GM06990 (cell line): ENCODE measurements at places on chromosomes 1 and 21.

GRCh38 chr1:215544566-215544965 is 22.5 kb upstream of the KCTD3 start:
- DNase-seq: no peak

GRCh38 chr1:113515498-113515897 is 125.2 kb downstream of the MAGI3 start:
- DNase-seq: no peak

- DNase-seq: no peak
Observed at GRCh38 chr1:209787551-209787950, 3.2 kb upstream of the C1orf74 start.

- peak; percentile 2 for DNase-seq
Observed at GRCh38 chr21:45539046-45539795, 3.0 kb downstream of the SLC19A1 start.

DNA sequence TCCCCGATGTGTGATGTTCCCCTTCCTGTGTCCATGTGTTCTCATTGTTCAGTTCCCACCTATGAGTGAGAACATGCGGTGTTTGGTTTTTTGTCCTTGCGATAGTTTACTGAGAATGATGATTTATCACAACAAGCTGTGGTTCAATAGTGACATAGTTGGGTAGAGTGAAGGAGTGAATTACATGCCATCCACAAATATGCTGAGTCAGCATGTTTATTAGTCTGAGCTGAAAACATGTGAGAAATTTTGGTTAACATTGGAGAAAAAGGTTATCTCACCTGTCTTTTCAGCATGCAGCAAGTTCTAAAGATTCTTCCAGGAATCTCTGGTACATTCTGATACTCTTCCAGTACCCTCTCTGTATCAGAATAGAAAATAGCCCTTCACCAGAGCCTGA is 19.0 kb downstream of the OR2L3 start:
- DNase-seq: no peak

GRCh38 chr1:244881552-244882280 is 17.4 kb upstream of the HNRNPU start:
- no peak for DNase-seq

DNA sequence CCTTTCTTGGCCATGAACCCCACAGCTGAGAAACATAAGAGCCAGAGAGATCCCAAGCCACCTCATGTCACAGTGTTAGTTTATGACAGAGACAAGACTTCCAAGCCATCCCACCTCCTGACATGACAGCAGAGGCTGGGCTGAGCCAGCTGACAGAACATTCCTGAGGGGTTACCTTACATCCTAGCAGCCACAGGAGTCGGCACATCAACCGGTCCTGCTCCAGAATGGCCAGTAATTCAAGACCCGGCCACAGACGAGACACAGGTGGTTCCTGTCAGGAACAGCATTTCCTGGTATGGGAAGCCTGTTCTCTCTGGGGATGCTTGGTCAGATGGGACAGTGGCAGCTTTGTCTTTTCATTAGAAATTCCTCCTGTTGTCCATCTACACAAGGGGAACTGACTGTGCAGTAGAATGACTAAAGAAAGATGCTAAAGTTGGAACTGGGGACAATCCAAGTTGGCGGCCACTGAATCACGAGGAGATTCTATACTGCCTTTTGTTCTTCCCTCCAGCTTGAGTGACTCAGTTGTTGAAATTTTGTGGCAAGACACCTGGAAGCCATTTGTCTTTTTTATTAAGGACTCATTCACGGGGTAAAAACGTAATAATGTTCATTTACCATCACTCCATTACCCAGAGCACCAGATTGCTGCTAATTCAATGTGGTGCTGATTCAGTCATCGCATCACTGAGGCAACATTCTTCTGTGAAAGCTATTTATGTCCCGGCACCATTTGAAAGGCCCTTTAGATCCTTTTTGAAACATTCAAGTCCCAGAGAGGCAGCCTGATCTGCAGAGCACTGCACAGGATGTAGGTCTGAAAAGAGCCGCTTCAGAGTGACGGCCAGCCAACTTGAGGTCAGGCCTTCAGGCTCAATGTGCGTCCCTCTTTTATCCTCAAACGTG is 37.2 kb upstream of the NPL start:
- DNase-seq: no peak

DNA sequence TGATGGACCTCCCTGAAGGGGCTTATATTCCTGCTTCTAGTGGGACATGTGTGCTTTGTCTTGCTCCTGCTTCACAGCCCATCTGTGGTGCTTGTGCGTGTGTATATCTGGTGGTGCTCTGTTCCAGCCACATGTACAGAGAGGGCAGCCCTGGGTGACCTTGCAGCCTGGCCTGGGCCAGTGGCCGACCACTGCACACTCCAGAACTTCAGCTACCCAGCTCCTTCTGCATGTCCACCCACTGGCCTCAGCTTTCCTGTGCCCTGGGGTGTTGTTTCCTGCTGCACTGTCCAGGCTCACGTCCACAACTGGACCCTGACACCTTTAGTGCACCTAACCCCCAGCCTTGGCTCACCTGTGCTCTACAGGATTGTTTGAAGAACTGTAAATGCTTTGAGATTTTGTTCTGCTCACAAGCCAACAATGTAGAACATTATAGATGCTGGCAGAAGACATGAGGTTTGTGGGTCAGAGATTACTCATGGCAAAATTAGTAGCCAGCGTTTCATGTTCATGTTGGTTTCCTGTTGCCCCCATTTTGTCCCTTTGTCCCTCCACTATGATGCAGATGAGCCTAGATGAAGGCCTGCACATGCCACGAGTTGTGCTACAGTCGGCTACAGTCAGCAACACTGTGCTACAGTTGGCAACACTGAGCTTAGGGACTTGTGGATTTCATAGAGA is 5.3 kb upstream of the S100B start:
- DNase-seq: no peak

GRCh38 chr21:36156815-36157670 is at the start of gene DOP1B:
DOP1B (plus strand) TSS chr21:36156824; CDS start chr21:36164734, 7,910 bp downstream.
- DNase-seq: no peak

- no peak for DNase-seq
Observed at GRCh38 chr1:26275580-26276431, 4.1 kb upstream of the SH3BGRL3 start.

- no peak for DNase-seq
Observed at GRCh38 chr1:84480650-84481049, 1.6 kb downstream of the RPF1 start.

- no peak for DNase-seq
Observed at GRCh38 chr21:38824124-38824822, 18.5 kb downstream of the ETS2 start.

DNA sequence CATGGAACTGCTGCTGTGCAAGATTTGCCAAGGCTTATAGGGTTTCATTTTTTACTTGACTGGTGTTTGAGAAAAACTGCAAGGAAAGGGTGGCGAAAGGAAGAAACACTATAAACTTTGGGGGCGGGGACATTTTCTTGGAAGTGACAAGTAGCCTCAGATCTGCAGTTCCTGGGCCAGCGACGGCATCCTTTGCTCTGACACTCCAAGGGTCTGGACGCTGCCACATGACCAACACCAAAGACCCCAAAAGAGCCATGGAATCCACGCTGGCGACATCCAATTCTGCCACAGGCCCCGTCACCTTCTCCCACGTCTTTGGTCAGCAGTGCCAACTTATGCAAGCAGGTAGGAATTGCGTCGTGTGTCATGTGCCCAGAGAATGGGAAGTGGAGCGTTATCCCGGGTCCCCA is 193.4 kb downstream of the PRDM2 start:
- DNase-seq: no peak

DNA sequence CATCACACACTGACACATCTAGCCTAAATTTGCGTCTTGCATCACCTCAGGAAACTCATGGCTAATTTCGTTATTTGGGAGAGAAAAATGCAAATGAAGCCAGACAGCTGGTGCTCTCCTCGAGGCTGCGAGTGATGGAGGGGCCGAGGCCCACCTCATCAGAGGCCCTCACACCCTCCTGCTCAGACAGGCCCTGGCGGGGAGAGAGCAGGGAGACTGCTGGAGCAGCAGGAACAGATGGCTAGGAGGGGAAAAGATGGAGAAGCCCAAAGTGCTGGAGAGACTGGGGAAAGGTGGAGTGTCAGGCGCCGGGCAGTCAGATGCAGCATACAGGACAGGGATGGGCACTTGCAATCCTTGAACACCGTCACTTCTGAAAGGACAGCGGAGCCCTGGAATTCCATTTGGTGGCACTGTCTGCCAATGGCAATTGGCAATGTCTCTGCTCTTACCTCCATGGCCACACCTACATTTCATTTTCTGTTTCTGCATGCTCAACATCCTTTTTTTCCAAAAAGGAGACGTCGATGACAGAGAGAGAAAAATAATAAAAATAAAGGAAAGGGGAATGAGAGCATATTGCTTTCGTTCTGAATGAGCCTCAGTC is 286.2 kb downstream of the SPATA17 start:
- no peak for DNase-seq

GRCh38 chr1:223455470-223455869 is 62.3 kb downstream of the CCDC185 start:
- no peak for DNase-seq

DNA sequence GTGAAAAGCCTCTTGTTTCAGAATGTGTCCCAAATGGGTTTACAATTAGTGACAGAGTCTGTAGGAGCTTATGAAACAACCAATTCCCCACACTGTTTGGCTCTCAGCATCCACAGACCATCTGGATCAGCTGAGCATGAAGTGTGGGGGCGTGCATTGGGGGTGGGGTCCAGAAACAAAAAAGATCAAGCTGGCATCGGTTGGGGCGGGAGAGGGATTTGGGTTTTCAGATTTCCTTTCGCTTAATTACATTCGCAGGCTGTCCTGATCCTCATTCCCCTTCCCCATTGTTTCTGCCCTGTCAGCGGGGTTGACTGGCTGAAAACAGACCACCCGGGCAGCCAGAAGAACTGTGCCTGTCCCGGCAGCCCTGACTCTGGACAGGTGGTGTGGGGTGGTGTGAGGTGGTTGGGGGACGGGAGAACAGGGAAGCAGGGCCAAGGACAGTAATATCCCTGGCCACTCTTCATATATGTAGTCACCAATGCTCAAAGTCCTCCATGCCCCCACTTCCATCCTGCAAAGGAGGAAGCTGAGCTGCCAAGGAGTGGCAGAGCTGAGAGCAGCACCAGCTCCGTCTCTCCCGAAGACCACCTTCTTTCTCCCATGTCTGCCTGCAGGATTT is 92.0 kb downstream of the IER5 start:
- DNase-seq: no peak

DNA sequence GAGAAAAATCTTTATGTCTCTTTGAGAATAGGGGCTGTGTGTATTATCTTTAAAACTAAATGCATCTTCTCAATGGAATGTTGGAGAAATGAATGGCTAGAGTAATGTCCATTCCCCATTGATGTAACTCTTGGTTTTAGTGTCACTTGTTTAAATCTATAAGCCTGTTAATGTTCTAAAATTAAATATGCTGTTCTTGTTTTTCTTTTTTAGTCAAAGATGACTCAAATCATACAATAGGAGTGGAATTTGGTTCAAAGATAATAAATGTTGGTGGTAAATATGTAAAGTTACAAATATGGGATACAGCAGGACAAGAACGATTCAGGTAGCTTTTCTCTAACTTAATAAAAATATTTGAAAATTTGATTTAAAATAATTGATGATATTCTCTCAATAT is 17.6 kb downstream of the RAB4A start:
- DNase-seq: no peak

- DNase-seq: no peak
Observed at GRCh38 chr1:47840393-47841190, 156.6 kb downstream of the TRABD2B start.

- no peak for DNase-seq
Observed at GRCh38 chr1:213381572-213382084, 330.6 kb downstream of the RPS6KC1 start.

DNA sequence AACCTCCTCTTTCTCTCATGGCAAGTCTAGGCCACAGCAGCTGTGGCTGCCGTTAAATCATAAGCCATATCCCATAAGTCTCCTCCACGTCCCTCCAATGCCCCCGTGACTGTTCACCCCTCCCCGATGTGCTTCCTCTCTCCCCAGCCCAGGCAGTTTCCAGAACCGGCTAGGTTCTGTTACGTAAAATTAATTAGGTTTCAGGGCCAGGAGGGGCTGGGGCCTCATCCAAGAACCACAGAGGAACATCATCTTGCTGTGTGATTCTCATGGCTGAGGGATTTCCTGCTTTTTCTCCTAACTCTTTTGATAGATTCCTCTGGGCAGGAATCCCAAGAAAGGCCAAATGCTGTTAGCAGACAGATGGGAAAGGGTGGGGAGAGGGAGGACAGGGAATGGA is 141.8 kb upstream of the AJAP1 start:
- DNase-seq: no peak

DNA sequence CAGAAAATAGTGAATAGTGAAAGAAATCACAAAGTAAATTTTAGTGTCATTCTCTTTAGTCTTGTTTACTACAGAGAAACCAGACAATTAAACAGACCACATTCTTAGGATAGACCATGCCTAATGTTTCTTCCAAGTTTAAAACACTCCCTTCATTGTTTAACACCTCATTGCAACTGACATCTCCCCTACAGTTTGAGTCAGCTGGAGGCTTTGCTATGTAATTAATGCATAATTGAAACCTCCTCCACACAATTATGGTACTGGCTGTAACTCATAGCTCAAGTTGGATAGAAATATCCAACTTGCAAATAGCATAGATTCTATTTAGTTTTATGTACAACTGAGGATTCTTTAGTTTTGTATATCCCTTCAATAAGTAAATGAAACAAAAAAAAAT is 35.2 kb upstream of the B3GALT2 start:
- DNase-seq: no peak

- DNase-seq: no peak
Observed at GRCh38 chr1:220544901-220545303, 17.0 kb downstream of the MARK1 start.

GRCh38 chr1:226185141-226186036 is 1.2 kb downstream of the ACBD3 start:
- DNase-seq: no peak

GRCh38 chr21:43921979-43922945 is 57.2 kb downstream of the AGPAT3 start:
- peak; percentile 76 for DNase-seq

DNA sequence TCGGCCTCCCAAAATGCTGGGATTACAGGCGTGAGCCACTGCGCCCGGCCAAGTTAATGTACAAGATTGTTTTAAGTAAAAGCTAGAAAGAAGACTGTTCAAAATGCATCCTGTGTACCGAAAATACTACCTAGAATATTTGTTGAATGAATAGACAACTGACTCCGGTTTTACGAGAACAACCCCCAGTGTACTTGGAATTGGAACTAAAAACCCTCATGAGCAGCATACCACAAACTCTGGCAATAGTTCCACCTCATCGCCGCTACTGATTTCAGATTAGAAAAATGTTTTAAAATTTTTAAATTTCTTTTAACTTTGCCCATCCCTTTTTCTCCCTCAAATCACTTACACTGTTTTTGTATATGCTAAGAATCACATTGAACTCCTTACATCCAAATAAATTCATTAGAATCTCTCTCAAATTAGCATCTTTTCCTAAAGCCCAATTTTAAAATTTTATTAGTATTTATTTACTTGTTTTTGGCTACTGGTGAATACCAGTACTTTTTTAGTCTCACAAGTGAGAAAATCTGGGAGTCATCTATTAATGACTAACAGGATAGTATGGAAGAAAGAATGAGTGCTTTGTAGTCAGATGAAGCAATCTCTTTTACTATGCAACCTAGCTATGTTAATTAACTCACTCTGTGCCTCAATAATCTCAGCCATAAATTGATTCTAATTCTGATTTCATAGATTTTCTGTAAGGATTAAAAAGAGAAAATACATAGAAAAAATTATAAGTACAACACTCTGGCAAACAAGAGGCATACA is 95.1 kb downstream of the GPATCH2 start:
- no peak for DNase-seq
